Caco-2 (cell line): ENCODE measurements at places on chromosomes 5 and 9.
A peak's percentile ranks its signal among the peaks of the same experiment; 100 is the strongest.

- no peak for DNase-seq
Measured at GRCh38 chr9:136209232-136209631, 4.3 kb upstream of the LHX3 start.

DNA sequence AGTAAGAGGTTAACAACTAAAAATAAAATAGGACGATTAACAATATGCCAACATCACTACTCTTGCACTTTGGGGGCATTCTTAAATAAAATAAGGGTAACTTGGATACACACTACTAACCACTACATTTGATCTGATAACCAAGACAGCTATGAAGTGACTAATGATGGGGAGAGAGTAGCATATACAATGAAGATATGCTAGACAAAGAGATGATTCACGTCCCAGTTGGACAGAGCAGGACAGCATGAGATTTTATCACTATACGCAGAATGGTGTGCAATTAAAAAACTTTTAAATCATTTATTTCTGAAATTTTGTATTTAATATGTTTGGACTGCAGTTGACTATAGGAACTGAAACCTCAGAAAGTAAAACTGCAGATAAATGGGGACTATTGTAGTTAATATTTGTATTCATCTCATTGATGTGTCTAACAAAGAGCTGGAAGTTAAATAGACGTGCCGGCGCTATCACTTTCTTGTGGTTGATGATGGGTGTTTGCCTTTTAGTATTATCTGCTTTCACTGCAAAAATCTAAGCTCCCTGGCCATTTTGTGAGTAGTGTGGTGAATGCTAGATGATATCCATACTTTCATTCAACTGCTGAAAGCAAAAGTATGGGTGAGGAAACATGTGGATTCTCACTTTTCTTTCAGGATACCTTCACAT lies 18.7 kb downstream of the GIN1 start:
- DNase-seq = no peak

DNA sequence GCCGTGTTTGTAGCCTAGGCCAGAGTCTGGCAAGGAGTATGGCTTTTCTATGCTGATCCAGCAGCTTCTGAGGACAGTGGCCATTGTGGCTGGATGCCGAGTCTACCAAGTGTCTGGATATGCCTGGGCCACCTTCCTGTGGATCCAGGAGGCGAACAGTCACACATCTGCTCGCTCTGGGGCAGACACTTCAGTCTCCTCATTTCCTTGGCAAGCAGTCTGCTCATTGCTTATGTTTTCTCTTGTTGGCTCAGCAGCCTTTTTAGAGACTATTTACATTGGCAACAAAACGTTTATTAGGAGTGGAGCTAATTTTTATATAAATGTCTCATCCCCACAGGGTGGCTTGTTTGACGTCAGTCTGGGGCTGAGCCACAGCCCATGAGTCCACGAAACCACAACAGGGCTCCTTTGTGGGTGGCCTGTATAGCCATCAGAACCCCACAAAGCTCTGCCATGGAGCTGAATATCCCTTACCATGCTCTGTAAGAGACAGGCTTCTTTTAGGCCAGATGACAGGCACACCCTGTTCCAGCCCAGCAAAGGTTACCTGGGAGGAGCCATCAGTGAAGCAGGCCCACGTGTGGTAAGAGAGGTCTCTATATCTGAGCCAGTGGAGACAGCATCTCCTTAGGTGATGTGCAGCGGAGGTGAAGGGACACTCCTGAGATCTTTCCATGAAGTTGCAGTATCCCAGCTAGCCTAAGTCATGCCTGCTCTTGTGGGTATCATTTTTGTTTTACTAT lies 221.7 kb downstream of the DIRAS2 start:
- DNase-seq = no peak

- no peak for DNase-seq
Measured at GRCh38 chr9:37007295-37007694, 26.8 kb downstream of the PAX5 start.

DNA sequence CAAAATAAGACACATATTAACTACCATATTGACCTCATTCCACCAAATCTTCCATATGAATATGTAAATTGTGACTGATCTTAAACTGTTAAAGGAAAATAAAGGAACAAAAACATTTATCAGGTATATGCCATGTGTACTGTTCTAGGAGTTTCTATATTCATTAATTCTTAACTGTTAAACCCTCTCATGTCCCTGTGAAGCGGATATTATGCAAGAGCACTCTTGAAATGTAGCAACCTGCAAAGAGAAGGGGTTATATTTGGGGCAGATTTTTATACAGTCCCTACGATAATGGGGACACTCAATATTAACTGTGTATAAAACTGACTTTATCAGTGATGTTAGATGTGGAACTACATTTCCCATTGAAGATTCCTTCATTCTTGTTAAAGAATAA lies 184.9 kb upstream of the OR13F1 start:
- no peak for DNase-seq

DNA sequence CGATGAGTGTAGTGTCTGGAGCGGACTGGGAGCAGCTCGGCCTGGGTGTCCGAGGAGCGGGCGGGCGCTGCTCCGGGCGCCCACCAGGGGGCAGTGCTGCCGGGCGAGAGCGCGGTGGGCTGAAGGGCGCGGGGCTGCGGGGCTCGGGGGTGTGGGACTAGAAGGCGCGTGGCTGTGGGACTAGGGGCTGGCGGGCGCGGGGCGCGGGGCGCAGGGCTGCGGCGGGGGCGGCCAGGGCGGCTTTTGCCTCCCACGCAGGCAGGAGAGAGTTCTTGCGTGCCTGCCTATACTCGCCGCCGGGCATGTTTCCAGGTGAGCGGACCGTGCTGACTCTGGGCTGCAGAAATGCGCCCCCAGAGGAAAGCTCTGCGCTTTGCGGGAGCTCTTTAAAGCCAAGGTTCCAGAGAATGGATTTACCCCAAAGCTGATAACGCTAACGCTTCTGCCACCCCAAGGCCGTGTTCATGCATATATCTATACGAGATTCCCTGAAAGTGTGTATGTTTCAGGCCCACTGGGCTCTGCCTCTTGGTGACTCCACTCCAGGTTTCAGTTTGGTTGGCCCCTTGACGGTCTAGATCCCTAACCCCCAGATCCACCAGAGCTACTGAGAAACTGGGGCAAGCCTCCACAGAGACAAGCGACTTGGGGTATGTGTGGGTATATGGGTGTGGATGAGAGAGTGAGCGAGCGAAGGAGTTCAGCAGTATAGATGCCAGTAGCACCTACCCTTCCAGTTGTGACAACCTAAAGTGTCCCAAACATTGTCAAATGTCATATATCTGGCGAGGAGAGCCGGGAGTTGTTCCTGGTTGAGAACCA lies 56.2 kb downstream of the ACER2 start:
- DNase-seq = peak; percentile 78

DNA sequence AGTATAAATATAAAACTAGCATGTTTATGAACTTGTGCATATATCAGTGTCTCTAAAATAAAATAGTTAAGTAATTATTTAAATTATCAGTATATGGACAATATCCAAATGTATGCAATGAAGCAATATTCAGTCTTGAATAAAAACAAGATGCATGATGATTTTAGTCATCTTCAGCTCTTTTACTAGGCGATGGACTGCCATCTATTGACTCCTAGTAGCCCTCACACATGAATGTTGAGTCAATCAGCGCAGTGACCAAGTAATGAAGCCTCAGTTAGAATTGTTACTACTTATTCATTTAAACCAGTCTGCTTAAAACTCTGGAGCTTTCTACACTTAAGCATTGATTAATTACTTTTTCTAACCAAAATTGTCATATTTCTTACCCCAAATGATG lies 92.9 kb upstream of the GRHPR start:
- peak; percentile 20 for DNase-seq

DNA sequence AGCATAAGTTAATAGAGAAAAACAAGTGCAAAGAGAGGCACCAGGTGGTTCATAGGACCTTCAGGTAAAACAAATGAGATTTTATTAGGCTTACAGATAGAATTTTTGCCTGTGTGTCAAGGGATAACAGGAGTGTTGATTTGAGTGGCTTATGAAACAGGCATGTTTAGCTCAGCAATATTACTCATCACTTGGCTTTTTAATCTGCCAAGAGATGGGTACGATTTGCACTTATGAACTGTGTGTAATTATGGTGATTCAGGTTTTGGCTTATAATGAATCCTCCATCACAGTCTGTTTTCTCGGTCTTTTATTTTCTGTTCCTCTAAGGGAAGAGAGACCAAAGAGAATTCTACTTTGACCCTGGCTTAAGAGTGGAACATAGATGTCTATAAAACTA lies 199.3 kb downstream of the DMRTA1 start:
- no peak for DNase-seq

DNA sequence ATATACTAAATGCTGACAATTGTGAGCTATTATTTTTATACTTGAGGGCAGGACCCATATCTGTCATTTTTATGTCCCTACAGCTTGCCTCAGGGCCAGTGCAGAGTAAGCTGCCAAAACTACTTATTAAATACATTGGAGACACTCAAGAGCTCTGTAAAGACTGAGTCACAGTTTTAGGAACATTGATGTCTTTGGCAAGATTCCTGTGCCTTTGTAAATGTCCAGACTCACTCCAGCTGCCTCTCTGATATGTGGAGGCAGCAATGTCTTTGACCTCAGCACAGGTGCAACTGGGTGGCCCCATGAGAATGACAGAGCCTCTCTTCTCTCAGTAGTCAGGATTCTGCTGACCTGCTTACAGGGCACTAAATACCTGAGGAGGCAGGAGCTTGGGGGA lies 363.2 kb downstream of the OSTF1 start:
- DNase-seq = no peak

DNA sequence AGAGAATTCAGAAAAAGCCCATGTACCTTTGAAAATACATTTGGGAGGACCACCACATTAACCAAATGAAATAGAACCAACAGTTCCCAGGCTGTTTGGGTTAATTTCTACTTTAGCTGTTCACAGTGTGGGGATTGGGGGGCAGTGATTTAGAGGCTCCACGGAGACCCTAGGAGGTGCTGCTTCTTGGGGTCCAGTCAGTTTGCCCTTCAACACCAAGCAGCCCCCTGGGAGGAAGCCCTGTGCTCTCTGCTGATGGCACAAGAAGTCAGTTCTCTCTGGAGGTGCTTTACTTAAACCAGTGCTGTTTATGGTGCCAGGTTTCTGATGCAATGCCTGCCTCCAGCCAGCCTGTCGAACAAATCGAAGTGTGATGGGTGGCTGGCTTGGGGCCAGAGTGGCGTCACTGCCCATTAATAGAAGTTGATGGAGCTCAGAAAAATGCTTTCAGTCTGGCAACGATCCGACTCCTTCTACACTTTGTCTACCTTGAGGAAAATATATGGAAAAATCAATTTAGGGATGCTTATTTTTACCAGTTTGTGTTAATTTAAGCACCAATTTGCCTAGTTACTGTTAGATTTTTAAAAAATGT lies 134.0 kb downstream of the SNX18 start:
- no peak for DNase-seq

- DNase-seq = no peak
Measured at GRCh38 chr9:102922526-102922925, 72.6 kb upstream of the CYLC2 start.

GRCh38 chr9:135998016-135998380 lies 36.8 kb upstream of the UBAC1 start:
- no peak for DNase-seq

DNA sequence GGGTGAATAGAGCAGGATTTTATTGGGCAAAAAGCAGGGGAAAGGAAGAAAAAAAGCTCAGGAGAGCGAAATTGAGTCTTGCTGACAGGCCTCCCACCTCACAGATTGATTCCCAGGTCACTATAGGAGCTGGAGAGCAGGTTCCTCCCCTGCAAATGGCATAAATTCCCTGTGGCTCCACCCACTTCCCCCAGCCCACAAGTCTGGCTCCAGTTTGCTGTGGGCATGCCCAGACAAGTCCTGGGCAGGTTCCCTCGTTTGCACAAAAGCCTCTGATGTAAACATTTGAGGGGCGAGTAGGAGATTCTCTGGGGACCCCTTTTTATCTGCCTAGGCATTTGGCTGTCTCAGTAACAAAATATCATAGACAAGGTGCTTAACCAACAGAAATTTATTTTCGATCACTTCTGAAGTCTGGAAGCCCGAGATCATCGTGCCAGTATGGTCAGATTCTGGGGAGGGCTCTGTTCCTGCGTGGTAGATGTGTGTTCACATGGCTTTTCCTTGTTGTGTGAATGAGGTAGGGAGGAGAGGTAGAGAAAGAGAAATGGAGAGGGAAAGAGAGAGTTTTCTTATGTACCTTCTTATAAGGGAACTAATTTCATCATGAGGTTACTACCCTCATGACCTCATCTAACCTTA lies 614.5 kb downstream of the MAT2B start:
- peak; percentile 18 for DNase-seq

GRCh38 chr5:34035756-34036155 lies 7.3 kb downstream of the C1QTNF3 start:
- DNase-seq = no peak

DNA sequence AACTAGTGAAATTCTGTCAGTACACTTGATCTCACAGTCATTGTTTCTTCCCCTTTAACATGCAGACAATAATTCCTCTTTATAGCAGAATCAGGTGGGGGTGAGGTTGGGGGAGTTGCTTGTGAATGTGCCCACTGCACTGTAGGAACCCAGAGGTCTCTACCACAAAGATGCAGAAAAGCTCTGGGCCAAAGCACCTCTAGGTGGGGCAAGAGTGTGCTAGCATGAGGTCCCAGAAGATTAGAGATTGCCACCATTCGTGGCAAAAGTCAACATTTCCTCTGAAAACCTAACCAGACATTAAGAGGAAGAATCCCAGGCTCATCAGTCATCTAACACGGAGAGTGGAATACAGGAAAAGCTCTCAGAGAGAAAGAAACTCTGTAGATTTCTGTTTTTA lies 74.5 kb downstream of the PTCD2 start:
- peak; percentile 31 for DNase-seq

DNA sequence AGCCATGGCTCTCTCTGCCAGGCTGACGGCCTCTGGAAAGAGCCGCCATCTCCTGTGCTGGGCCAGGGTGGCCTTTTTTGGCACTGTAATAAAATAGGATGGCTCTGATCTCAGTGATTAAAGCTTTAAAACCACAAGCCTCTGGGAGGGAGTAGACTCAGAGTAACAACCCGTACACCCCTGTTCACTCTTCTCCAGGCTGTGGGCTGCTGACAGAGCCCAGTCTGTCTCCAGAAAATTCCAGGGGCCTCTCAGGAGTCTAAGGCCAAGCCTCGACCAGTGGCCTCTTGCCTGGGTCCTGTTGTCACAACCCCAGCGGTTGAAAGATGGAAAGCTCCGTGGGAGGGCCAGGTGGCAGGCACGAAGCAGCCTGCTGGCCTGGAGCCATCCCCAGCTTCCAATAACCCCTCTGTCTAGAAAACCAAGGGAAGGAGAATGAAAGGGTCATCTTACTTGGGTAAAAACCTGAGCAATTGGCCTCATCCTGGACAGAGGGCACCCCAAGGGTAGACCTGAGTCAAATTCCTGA lies 286.7 kb upstream of the ZNF462 start:
- DNase-seq = no peak
